ENCODE measurements at places on chromosomes 2 and 18.
A peak's percentile ranks its signal among the peaks of the same experiment; 100 is the strongest.

DNA sequence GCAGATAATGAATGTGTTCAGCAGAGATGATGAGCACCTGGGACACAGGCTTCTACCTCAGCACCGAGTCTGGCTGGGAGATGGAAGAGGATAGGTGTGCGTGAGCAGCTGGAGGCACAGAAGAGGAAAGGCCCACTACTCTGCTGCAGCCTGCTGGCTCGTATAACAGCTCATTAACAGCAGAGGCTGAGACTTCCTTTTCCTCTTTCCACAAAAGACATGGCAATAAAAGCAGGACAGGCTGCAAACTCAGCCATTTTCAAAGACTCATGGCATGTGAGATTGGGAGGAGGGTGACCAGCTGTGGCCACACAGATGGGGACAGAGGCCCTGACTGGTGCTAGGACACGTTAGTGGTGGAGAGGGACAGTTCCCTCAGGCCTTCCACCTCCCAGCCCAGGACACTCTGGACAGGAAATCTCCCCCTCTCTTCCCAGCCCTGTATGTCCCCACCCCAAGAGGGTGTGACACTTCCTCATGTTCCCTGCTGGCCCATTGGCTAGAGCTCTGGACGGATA lies 60.3 kb downstream of the CACNB4 start:
- no peak for DNase-seq

DNA sequence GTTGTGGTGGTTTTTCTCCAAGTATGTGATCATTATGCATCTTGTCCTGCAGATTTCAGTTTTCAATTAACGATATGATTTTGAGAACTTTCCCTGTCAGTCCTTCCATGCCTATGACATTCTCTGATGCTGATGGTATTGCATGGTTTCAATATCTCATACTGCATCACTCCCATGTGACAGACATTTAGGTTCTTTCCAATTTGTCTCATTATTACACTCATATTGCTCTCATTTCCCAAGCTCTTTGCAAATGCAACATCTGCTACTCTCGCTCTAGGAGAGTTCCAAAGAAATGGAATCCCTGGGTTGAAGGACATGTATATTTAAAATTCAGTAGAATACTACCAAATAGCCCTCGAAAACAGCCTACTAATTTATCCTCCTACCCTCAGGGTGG lies 125.5 kb downstream of the MARCHF4 start:
- DNase-seq = no peak

DNA sequence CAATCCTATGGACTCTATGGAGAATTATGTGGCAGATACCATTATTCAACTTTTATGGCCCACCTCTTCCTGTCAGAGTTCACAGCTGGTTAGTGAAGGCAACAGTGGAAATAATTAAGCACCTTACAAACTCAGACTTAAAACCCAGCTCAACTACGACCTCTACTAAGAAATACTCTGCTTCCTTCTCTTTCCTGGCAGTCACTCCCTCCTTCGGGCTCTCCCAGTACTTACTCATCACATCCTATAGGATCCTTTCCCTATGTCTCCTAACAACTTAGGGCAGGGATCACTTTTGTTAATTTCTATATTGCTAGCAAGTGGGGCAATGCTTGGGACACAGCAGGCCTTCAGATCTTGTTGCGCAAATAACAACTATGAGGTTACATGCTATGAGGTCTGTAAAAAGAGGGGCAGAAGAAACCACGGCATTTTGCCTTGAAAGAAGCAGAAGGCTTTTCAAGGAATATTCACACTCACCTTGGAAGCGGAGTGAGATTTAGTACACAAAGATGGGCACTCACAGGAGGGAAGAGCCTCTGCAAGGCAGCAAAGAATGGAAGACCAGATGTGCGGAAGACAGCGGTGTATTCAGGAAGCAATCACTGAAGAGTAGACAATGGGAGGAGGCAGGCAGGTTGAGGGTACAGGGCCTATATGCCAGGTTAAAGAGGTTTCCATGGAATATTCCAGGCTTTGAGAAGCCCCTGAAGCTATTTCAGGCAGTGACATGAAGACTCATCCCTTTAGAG lies 2.1 kb downstream of the STK39 start:
- no peak for DNase-seq

- peak; percentile 64 for DNase-seq
Measured at GRCh38 chr2:70785137-70785911, 5.1 kb downstream of the FIGLA start.

All from activated CD8-positive, alpha-beta memory T cell treated with anti-CD3 and anti-CD28 coated beads for 24 hours (primary cell).